ENCODE measurements at places on chromosomes 1 and 21.

GRCh38 chr1:26269198-26269550, 10.7 kb upstream of the SH3BGRL3 start:
- no peak for DNase-seq

DNA sequence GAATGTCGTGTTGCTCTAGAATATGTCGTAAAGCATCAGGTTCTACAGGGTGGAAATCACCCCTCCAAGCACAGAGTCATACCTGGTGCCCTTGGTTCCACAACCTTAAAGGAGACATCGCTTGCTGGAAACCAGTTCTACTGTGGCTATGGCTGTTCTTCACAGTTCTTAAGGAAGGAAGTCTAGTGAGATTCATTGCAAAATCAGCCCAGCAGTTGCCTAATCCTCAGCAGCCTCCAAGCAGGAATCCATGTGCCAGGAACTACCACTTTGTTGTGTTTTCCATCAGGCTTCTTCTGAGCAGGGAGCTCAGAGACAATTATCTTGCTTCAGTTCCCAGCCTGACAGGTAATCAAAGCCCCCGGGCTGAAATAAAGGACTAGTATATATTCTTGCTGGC, 45.0 kb upstream of the SLC35F3 start:
- no peak for DNase-seq

DNA sequence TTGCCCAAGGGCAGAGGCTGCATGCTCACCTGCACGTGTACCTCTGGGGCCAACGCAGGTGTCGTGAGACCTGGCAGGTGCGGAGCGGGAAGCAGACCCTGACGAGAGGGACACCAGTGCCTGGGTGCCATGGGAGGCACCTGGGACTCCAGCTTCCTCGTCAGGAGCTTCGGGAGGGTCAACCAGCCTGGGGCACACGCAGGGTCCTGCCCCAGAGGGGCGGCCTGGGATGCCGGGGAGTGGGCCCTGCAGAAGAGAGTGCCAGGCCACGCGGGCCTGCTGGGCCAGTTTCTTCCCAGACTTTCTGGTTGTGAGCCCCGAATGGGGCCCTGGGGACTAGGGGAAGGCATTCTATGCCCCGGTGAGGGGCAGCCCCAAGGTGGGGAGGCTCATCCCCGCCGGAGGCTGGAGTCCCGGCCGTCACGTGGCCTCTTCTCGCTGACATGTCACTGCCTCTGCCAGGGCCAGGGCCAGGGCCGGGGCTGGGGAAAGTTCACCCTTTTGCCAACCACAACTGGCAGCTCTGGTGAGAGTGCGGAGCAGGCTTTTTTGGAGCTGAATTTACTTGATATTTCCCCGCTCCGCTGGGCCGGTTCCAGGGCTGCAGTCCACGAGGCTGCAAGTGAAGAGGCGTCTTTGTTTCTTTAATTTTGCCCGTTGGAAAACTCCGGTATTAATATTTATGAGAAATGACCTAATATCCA, 38.5 kb upstream of the ACTRT2 start:
- DNase-seq, result no peak

GRCh38 chr1:238999944-239000343, 386.4 kb upstream of the CHRM3 start:
- no peak for DNase-seq

DNA sequence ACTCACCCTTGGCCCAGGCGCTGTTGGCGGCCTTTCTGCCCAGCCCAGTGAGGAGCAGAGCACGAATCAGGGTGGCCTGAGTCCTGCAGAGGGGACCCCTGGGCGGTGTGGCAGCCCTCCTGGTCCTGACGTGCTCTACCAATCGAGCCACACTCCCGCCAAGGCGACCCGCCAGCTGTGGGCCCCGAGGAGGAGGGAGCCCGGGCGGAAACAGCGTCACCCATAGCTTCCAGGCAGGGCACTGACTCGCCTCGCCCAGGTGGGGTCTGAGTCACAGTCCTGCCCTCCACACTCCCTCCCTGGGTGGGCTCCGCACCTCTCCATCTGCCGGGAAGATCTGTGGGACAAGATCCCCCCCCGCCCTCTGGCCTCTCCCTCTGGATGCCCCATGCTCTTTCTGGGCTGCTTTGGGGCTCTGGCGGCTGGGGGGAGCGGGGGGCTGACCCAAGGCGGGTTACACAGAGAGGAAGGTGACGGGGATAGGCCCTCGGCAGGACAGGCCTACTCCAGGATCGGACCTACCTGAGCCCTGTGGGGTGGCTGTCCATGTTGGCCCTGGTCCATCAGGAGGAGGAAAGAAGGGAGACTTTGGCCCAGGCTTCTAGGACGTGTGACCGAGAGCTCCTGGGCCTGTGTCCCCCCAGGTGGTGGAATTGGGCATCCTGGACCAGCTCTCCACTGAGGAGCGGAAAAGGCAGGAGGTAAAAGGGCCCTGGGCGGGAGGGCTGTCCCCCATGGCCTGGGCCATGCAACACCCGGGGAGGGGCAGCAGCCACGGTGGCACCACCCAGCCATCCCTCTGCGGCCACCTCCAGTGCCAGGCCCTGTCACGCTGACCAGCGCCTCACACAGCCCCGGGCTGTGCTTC, 14.0 kb downstream of the ARHGEF16 start:
- DNase-seq, result no peak

DNA sequence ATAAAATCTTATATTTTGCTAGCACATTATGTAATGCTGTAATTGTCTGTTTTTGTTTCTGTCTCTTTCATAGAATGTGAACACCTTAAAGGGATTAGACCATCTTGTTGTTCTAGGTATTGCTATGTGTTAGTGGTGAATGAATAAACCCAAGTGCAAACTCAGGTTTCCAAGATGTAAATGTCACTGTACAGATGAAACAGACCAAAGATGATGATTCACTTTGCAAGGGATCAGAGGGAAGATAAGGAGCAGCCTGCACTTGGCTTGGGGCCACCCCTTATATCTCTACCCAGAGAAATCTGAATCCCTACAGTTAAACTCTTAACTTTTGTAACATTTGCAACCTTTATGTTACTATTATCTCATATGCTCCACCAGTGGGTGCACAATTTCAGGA, 25.4 kb downstream of the UROD start:
- DNase-seq, result no peak

DNA sequence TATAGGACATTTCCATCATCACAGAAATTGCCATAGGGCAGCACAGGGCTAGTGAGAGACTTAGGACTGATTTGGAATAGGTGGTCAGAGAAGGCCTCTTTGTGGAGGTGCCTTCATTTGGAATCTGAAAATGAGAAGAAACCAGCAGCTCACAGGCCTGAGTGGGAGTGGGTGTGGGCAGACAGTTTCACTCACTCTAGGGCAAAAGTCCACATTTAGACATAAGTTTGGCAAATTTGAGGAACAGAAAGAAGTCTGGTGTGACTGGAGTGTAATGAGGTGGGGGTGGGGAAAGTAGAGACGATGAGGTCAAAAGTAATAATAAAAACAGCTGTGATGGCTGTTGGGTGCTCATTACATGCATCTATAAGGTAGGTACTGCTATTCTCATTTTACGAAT, 22.4 kb upstream of the BCAR3 start:
- no peak for DNase-seq

GRCh38 chr1:32276032-32276782, 15.7 kb upstream of the HDAC1 start:
- no peak for DNase-seq

GRCh38 chr1:100178091-100178490, at the start of gene LRRC39:
Gene LRRC39, minus strand, starts transcription at chr1:100178256. Its CDS starts 9,740 bp downstream, at chr1:100168516.
- DNase-seq, result no peak

- DNase-seq, result peak; percentile 30
Observed at GRCh38 chr1:31483012-31483946, 70.3 kb downstream of the SERINC2 start.

GRCh38 chr1:235078480-235079381, 49.9 kb downstream of the TOMM20 start:
- no peak for DNase-seq

DNA sequence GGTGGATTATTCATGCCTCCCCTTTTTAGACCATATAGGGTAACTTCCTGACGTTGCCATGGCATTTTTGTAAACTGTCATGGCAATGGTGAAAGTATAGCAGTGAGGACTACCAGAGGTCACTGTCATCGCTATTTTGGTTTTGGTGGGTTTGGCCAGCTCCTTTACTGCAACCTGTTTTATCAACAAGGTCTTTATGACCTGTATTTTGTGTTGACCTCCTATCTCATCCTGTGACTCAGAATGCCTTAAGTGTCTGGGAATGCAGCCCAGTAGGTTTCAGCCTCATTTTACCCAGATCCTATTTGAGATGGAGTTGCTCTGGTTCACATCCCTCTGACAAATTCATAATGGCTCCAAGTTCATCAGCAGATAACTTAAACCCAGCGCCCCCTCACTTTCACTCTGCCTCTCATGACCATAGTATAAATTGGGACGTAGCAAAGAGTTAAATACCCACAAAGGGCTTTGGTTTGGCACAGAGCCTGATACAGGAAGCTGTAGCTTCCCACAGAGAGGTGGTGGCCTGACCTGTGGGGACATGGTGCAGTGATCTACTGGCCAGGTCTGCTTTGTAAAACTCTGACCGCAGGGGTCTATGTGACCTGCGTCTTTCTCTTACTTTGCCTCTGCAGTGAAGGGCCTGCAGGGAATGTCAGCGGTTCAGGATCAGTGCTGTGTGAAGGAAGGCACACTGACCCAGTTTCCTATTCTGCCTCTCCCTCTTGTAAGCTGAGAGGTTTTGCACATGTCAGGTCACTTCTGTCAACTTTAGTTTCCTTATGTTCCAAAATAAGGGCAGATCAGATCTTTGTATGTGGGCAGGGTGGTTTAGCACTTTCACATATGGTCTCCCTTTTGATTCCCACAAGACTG, 78.1 kb upstream of the ZNF644 start:
- no peak for DNase-seq

DNA sequence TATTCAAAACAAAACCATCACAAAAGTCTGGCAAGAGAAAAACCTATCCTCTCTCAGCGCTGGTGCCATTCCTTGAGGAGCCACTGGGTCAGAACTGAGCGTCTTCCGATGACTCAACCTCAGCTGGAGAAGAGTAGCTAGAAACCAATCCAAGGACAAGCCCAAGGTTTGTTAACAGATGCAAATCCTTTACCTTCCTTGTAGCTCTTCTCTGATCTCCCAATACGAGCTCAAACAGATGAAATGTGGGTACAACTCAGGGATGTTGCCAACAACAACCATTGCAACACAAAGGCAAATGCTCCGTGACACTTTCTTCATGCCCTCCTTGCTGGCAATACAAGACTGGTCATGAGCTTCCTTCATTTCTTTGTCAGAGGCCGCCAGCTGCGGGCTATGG, 337.1 kb downstream of the SIPA1L2 start:
- DNase-seq, result no peak

- no peak for DNase-seq
Observed at GRCh38 chr1:103063921-103064320, 44.4 kb downstream of the COL11A1 start.

DNA sequence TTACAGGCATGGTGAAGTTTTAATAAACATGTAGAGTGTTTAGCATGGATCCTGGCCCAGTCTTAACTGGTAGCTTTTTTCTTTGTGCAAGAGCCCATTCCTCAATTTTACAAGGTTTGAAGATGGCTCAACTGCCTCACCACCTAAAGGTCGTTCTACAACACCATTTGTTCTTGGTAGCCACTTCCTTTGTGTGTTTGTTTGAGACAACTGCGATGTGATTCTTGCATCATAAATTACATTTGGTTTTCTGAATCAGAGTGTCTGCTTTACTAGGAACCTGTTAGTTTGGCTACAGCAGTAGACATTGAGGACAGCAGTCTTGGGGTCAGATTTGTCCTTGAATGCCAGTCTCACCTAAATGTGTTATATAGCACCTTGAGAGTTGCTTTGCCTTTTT, 3.3 kb downstream of the PLEKHM2 start:
- no peak for DNase-seq

DNA sequence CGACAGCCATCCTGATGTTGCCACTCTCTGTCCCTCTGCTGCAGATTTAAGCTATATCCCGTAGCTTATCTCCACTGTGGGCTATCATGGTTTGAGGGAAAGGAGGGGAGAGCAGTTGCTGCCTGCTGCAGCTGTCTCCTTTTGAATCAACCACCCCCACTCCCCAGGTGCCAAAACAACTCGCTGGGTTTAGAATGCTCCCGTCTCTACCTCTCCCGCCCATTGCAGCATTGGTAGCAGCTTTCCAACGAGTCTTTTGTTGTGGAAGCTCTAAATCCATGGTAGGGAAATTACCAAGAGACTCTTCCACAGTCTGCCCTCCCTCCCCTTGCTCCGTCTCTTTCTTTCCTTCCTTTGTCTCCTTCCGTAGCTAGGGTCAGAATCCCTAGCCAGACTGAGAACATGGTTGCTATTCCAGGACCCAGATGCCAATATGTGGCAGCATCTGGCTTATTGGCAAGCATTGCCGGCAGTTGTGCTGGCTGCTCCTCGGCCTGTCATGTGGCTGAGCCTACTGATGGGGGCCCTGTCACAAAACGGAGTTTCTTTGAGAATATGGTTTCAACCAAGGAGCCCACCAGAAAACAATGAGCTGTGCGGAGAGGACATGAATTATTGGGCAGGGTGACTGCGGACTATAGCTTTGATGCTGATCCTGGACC, 230.7 kb downstream of the RPS6KC1 start:
- no peak for DNase-seq

- no peak for DNase-seq
Observed at GRCh38 chr1:237316352-237316751, 274.4 kb downstream of the RYR2 start.

- DNase-seq, result no peak
Observed at GRCh38 chr1:21346365-21347071, 56.3 kb upstream of the ECE1 start.

DNA sequence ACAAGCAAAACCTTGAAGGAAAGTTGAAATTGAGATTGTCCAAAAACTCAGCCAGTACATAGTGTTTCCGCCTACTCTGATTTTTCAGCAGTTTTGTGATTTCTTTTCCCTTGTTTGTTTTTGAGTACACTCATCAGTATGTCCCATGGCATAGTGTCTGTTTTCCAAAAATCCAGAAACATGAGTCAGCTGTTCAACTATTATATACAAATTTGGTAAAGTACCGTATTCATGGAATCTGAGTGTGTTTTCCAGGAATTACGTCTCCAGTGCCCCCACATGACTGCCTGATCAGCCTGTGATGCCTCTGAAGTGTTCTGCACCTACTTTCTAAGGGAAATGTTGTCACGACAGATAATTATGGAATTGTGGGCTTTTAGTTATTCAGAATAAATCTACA, 186.8 kb downstream of the LTN1 start:
- DNase-seq, result no peak

DNA sequence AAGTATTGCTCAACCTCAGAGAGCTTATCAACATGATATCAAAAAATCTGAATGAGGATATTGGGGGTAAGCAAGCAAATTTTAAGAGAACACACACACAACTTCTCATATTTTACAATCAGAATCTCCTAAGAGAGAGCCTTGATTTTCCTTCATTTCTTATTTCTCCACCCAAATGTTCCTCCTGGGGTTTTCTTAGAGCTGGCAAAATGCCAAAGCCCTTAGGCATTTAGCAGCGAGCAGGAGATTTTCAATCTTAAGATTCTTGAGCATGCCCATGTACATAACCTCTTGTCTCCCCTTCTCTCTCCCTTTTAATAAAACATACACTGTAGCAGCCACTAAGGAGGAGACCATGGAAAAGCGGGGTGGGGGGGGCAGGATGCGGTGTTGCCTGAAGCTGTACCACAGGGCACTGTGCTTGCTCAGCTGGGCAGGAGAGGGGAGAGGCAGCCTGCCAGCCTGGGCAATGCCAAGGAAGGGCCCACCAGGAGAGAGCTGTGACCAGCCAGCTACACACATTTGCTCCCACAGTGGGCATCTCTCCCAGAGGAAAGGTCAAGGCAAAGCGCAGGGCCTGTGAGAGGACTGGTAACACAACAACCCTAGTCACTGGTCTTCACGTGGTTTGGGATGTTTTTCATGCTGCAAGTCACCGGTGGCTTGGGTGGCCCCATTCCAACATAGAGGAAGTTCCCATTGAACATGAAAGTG, 4.3 kb downstream of the BRINP2 start:
- DNase-seq, result no peak
